ENCODE measurements at places on chromosomes 4 and X.

DNA sequence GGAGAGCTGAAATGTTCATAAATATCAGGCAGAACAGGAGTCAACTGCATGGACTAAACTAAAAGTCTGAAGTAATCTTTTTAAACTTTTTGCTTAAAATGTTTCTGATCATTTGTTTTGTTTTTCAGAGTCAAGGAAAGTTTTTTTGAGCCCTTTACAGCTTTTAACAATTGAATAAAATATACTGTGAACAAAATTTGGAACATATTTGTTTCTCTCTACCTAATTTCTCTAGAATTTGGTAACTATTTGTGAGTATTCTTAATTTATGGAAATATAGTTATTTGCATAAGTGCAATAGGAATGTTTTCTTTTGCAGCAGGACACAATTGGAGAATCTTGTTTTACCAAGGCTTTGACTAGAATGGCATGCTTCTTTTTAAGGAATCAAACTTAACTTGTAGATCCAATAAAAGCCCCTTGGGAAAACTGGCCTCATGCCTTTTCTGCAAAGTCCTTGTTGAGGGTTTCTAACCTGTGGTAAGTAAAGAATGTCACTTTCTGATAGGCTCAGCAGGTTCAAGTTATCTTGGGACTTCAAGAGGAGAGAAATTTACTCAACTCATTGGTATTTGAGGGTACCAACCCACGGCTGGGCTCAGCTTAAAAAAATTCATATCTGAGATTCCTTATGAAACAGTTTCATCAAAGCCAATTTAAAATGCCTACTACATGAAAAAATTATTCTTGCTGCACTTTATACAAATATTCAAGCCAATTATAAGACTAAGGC is 91.5 kb downstream of the UPRT start:
- H3K27ac ChIP-seq: no peak overlapping the region
- no peak overlapping the region for H3K4me3 ChIP-seq
- no peak for DNase-seq

DNA sequence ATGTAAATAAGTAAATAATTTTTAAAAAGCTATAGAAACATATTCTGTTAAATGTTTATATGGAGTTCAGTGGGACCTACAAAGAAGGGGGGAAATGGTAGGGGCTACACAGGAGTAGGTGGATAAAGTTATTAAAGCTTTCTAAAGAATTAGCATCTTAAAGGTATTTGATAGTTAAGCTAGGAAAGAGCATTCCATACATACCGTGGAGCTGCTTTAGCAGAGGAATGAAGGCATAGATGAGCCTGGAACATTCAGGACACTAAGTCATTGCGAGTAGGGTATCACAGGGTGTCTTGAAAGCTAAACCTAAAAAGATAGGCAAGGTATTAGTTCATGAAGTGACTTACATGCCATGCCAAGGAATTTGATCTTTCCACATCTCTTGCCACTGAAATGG is 60.4 kb downstream of the SLC10A6 start:
- peaks cover 39% of the 10 kb centered on the region for H3K36me3 ChIP-seq
- no peaks in the 10 kb centered on the region for H3K4me1 ChIP-seq
- no peak overlapping the region for H3K27ac ChIP-seq
- no peak for DNase-seq
- no peak overlapping the region for H3K4me3 ChIP-seq

GRCh38 chr4:31923634-31924033 is 1203.5 kb downstream of the PCDH7 start:
- no peak overlapping the region for H3K4me3 ChIP-seq
- no peak for DNase-seq
- H3K27me3 ChIP-seq: no peaks in the 10 kb centered on the region
- no peak overlapping the region for H3K27ac ChIP-seq

- DNase-seq: no peak
- no peak overlapping the region for H3K27ac ChIP-seq
- no peaks in the 10 kb centered on the region for H3K4me1 ChIP-seq
- no peaks in the 10 kb centered on the region for H3K27me3 ChIP-seq
- H3K4me3 ChIP-seq: no peak overlapping the region
Measured at GRCh38 chr4:37486166-37486565, 200.0 kb downstream of the RELL1 start.

DNA sequence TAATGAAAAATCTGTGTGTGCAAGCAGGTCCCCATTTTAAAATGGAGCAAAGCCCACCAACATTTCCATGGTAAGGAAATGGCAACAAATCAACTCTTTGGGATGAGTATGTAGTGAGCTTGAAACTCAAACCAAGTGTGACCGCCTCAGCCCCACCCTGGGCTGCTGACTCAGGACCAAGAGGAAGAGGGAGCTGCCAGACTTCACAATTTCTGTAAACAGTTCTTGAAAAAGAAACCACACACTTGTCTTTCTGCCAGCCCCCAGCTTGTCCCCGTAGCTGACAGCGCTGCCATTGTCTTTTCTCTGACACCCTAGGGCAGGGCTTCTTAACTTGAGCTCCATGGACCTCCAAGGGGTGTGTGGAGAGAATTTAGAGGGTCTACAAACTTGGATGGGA is 10.3 kb downstream of the RTL5 start:
- no peaks in the 10 kb centered on the region for H3K36me3 ChIP-seq
- H3K4me3 ChIP-seq: no peak overlapping the region
- no peaks in the 10 kb centered on the region for H3K27me3 ChIP-seq

DNA sequence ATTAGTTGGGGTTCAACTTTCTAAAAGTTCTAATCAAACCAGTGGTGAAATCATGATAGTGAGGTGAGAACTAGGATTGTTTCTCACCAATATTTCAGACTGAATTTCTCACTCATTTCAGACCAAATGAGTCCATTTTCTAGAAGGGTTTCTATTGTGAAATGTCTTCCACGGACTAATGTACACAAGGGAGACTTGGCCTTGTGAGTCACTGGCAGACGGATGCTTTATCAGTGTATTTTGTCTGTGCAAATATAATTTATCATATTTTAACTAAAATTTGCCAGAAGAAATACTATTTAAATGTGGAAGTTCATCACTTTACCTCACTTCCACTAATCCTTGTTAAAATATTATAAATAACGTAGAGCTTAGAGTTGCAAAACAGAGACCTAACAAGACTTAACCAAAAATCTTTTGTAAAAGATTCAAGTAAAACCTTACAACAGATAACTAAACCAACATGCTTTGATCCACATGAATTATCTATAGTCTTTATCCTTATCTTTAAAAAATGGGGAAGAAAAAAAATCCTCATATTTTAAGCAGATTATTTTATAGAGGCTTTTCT is 506.0 kb upstream of the FAM241A start:
- H3K27me3 ChIP-seq: no peaks in the 10 kb centered on the region
- no peak overlapping the region for H3K27ac ChIP-seq
- no peak overlapping the region for H3K4me3 ChIP-seq
- DNase-seq: no peak

DNA sequence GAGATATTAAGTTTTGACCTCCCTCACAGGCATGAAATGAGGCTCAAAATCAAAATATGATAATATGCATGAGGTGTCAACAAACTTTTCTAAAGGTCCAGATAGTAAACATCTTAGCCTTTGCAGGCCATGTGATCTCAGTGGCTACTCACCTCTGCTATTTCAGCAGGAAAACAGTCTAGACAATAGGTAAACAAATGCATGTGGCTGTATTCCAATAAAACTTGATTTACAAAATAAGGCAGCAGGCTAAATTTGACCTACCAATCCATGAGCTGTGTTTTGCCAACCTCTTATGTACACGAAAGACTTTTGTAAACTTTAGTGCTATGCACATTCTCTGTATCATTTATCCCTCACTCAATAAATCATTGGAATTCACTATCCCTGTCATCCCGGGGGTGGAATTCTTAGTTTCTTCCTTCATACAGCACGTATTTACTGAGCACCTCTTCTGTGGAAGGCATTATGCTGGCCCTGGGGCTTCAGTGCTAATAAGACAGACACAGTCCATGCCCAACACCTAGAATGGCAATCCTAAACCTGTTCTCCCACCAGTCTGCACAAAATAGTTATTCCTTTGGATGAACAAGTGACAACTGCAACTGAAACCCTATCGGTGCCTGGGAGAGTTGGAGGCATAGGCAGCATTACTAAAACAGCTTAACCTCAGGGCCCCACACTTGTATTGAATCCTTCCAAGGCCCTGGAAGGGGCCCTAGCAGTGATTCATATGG is 19.9 kb downstream of the MAGEB17 start:
- DNase-seq: no peak
- no peaks in the 10 kb centered on the region for H3K36me3 ChIP-seq
- H3K27ac ChIP-seq: no peak overlapping the region
- H3K4me3 ChIP-seq: no peak overlapping the region
- no peaks in the 10 kb centered on the region for H3K27me3 ChIP-seq

DNA sequence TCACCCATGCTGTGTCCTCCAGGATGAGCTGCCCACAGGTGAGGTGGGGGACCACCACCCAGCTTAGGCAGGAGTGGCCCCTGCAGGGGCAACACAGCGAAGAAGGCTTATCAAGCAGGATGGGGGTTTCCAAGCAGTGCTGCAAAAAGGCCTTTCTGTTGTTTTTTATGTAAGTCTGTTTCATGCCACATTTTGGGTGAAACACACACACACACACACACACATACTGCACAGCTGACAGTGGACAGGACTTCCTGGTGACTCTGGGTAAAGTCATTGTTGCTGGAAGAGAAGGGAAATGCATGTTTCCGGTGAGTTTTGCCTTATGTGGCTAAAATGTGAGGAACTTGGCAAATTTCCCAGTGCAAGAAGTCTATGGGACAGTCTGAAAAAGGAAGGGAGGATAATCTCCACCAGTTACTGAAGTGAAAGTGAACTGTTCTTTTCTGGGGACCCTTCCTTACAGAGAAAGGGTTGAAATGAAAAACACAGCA is 119.2 kb downstream of the IRF2 start:
- peaks cover 17% of the 10 kb centered on the region for H3K4me1 ChIP-seq
- peak overlapping the region; percentile 58 for H3K27ac ChIP-seq

- no peak for DNase-seq
- no peak overlapping the region for H3K4me3 ChIP-seq
- no peaks in the 10 kb centered on the region for H3K27me3 ChIP-seq
- H3K27ac ChIP-seq: no peak overlapping the region
- no peaks in the 10 kb centered on the region for H3K36me3 ChIP-seq
Measured at GRCh38 chr4:98470831-98471230, 187.6 kb downstream of the TSPAN5 start.

DNA sequence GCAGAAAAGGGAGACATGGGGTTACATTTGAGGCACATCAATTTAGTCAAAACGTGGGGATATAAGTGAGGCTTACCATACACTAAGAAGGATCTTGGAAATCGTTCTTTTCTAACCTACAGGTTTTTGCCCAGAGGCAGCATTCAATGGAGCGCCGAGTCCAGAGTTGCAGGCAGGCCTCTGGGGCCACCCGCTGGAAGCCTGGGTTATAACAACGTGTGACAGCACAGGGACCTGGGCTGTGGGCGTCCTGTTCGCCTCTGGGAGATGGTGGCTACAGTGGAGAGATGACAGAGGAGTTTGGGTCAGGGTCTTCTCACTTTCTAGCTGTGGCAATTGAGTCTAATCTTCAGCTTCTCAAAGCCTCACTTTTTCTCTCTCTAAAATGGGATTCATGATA is 53.9 kb downstream of the ENPP6 start:
- H3K27me3 ChIP-seq: peaks cover 9% of the 10 kb centered on the region
- H3K4me1 ChIP-seq: peaks cover 3% of the 10 kb centered on the region
- H3K27ac ChIP-seq: no peak overlapping the region
- peak; percentile 82 for DNase-seq

DNA sequence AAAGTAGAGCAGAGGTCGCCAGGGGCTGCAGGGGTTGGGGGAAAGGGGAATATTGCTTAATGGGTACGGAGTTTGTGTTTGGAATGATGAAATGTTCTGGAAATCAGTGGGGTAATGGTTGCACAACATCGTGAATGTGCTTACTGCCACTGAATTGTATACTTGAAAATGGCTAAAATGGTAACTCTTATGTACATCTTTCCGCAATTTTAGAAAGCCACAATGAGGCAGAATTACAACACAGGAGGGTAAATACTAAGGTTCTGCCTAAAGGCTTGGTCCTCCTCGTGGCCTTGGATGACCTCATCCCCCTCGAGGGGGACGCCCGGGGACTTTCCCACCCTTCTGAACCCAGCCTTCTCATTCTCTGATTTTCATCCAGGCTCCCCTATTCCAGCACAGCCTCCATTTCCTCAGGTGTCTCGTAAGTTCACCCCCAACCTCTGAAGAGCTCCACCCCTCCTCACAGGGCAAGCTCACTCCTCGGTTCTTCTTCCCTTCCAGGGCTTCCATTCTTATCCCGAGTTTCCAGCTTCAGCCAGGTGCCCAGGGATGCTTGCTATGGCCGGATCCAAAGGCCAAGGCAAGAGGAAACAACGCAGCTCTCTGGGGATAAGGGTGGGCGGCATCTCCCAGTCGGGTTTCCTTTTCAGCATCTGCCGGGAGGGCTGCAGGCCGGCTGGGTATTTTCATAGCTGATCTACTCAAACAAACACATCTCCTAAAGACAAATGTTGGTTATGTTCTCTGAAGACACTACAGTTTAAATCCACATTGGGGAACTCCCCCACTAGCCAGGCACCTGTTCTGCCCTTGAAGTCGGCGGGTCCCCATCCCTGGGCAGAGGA is 71.3 kb upstream of the ACSL1 start:
- H3K4me1 ChIP-seq: no peaks in the 10 kb centered on the region
- H3K4me3 ChIP-seq: no peak overlapping the region
- peak; percentile 81 for DNase-seq
- H3K27ac ChIP-seq: peak overlapping the region; percentile 75
- no peaks in the 10 kb centered on the region for H3K36me3 ChIP-seq

GRCh38 chrX:115592997-115593734 is 32.2 kb downstream of the PLS3 start:
- peak overlapping the region; percentile 63 for H3K27ac ChIP-seq
- H3K4me1 ChIP-seq: no peaks in the 10 kb centered on the region
- no peaks in the 10 kb centered on the region for H3K27me3 ChIP-seq
- H3K36me3 ChIP-seq: no peaks in the 10 kb centered on the region
- H3K4me3 ChIP-seq: peak overlapping the region; percentile 34

- H3K4me1 ChIP-seq: peaks cover 3% of the 10 kb centered on the region
- no peaks in the 10 kb centered on the region for H3K27me3 ChIP-seq
- no peaks in the 10 kb centered on the region for H3K36me3 ChIP-seq
- no peak overlapping the region for H3K4me3 ChIP-seq
- no peak for DNase-seq
Measured at GRCh38 chr4:83558680-83559079, 22.8 kb downstream of the GPAT3 start.

DNA sequence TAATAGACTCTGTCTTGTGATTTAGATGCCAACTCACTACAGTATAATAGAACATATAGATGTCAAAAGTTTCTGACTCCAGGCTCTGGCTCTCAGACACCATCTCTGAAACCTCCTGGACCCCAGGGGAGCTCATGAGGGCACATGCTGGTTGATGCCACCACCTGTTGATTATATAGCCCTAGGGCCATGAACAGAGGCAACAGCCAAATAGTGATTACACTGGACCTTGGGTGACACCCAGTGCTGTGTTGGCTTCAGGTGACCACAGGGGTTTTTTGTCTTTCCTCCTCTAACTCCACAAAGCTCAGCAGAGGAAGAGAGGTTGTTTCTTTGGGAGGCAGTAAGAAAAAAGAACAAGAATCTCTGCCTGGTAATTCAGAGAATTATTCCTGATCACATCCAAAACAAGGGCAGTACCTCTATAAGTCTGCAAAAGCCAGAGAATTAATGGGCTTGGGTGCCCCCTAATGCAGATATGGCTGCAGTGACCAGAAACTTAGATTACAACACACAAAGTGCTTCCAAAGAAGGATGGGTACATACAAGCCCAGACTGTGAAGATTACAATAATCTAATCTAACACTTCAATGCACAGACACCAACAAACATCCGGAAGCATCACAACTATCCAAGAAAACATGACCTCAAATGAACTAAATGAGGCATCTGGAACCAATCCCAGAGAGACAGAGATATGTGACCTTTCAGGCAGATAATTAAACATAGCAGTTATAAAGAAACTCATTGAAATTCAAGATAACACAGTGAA is 1920.6 kb downstream of the ARAP2 start:
- no peak overlapping the region for H3K27ac ChIP-seq
- H3K27me3 ChIP-seq: no peaks in the 10 kb centered on the region
- H3K36me3 ChIP-seq: no peaks in the 10 kb centered on the region
- H3K4me1 ChIP-seq: no peaks in the 10 kb centered on the region
- H3K4me3 ChIP-seq: no peak overlapping the region
- DNase-seq: no peak
